ENCODE measurements at places on chromosomes 5 and 9.

DNA sequence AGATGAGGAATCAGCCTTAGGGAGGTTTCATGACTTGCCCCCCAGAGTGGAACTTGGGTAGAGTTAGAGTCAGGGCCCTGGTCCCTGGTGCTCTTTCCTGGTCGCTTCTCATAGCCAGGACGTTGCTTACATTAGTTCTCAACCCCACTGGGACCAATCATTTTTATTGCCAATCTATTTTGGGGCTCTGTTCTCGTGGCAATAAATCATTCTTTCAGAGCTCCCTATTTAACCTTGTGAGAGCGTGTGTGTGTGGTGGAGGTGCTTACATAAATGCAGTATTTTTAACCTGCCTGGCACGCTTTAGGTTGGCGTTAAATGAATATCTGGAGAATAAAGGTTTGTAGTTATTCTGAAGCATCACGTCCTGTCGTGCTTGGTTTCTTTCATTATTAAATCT, 4.1 kb downstream of the TRIO start:
- no peak for DNase-seq

DNA sequence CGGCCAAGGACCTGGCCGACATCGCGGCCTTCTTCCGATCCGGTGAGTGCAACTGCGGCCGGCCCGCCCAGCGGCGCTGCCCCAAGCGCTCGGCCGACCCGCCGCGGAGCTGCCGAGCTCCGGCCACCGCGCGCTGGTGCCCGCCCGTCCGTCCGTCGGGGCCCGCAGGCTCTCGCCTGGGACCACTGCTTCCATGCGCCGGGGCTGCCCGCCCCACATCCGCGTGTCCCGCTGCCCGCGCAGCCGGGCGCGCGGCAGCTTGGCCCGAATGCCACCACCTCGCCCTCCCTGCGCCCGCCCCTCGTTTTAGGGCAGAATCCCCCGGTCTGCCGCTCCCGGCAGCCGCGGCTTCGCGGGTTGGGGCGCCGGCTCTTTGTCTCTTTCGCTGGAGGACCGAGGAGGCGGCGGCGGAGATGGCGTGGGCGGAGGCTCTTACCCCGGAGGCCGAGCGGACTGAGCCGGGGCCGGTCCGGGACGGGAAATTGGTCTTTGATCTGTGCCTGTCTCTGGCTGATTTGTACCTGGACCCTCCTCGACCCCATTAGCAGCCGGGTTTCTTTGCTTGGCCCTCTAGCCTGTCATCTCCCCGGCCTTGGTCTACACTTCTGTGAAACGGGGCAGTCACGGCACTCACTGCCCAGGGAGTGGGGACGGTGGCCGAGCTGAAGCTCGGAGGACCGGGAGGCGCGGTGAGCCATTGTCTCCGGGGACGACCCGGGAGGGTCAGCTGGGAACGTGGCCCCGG, 871 bp downstream of the TRIO start:
- DNase-seq, result no peak

DNA sequence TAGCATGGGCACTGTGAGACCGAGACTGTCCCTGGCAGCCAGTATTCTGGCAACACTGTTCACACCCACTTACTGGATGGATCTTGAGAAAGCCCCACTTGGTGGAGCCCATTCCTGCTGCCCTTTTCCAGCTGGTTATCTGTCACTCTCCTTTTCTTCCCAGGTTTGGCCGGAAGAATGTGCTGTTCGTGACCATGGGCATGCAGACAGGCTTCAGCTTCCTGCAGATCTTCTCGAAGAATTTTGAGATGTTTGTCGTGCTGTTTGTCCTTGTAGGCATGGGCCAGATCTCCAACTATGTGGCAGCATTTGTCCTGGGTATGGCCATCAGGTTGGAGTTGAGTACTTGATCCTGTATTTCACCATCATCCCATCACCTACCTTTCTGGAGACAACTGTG, 14.5 kb downstream of the SLC22A5 start:
- DNase-seq, result no peak

- DNase-seq, result no peak
Measured at GRCh38 chr9:123998278-123998925, 13.2 kb upstream of the LHX2 start.

- no peak for DNase-seq
Measured at GRCh38 chr5:123093601-123094236, 4.7 kb downstream of the PRDM6 start.
